ENCODE measurements at places on chromosomes 11 and 22. TPM values are rescaled to one million over a fixed set of nuclear protein-coding genes. Genes with fewer than 3 reads are reported as not detected.
A peak's percentile ranks its signal among the peaks of the same experiment; 100 is the strongest.

Gene MB
- not detected for total RNA-seq

Gene MAPK8IP1
- 10.8 TPM for total RNA-seq

Gene EXPH5
- total RNA-seq = 0.75 TPM

Gene SNX32
- total RNA-seq = 0.79 TPM

Gene MISFA
- total RNA-seq = 2.2 TPM

Gene OR52N5
- not detected for total RNA-seq

Gene SAA1
- total RNA-seq = not detected

Gene RTN4R
- total RNA-seq = 5.5 TPM

Gene GAL3ST3
- 1.8 TPM for total RNA-seq

Gene MPPED2
- total RNA-seq = not detected

Gene LSP1
- total RNA-seq = 7.4 TPM

Gene MPEG1
- not detected for total RNA-seq

Gene RBM7
- 27.4 TPM for total RNA-seq

Gene SLC17A6
- total RNA-seq = not detected

Gene KCNQ1
- not detected for total RNA-seq

GRCh38 chr11:100876815-100877520, 189.9 kb downstream of the ARHGAP42 start:
- DNase-seq = no peak

GRCh38 chr22:40147388-40148176, 30.1 kb upstream of the TNRC6B start:
- DNase-seq = no peak

GRCh38 chr22:29385748-29386147, 2.6 kb downstream of the AP1B1 start:
- DNase-seq = no peak

- DNase-seq = peak; percentile 40
Observed at GRCh38 chr11:62930157-62930556, 9.0 kb upstream of the CHRM1 start.

- no peak for DNase-seq
Observed at GRCh38 chr11:58998480-58999290, 59.4 kb downstream of the GLYATL1 start.

GRCh38 chr11:24934733-24935439, 438.0 kb downstream of the LUZP2 start:
- DNase-seq = no peak

GRCh38 chr11:18615628-18616392, 16.2 kb downstream of the MISFA start:
- no peak for DNase-seq

DNA sequence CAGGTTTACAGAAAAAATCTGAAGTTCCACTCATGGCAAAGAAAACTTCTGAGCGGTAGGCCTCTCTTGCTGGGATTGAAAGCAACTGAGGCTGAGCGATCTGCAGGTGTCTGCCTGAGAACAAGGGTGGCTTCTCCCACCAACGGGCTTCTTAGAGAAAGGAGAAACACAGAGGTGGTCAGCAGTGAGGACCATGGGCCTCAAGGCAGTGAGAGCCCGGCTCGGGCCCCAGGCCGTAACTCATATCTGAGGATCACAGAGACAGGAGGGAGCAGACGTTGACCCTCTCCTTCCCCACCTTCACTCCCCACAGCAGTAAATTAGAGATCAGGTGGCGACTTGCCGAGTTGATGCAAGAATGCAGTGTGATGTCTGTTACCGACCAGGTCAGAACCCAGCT, 50.9 kb upstream of the RTL6 start:
- DNase-seq = no peak

- DNase-seq = no peak
Observed at GRCh38 chr11:31243706-31244105, 125.8 kb downstream of the DCDC1 start.

- DNase-seq = no peak
Observed at GRCh38 chr11:95674657-95675358, 114.8 kb downstream of the FAM76B start.

- DNase-seq = no peak
Observed at GRCh38 chr11:115606498-115607220, 102.4 kb upstream of the CADM1 start.

DNA sequence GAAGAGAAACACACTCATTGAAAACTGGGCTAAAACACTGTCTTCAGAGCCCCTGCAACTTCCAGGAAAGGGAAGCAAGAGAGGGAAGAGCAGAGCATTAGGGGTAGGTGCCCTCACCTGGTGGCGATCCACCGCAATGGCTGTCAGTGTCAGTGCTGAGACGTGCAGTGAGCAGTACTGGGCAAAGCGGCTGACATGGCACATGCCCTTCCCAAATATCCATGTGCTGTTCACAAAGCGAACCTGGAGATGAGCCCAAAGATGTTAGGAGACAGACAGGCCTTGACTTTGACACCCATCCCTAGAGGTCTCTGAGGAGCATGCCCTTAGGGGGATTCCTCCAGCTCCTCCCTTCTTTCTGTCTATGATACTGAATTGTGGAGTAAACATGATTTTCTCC, 4.9 kb downstream of the GPR83 start:
- no peak for DNase-seq

DNA sequence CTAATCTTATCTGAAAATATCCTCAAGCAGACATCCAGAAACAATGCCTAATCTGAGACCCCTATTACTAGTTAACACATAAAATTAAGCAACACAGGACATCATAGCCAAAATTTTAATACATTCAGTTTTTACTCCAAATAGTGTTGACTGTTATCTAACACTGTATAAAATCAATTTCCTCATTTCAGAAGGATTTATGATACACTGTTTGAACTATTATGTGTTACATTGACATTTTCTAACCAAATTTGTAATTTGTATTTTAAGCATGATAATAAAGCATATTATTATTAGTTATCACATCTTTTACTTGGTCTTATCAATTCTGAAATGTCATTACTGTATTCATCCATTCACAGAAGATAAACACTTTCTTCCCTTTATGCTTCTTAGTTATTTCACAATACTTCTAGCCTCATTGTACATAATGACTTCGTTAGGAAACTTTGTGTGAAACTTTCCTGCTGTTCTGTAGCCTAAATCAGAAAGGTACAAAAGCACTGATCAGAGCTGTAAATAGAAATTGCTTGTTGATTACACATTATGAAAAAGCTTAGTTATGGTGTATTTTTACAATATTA, 1248.9 kb downstream of the JRKL start:
- DNase-seq = no peak

- no peak for DNase-seq
Observed at GRCh38 chr11:108223348-108224149, 682 bp downstream of the ATM start.

DNA sequence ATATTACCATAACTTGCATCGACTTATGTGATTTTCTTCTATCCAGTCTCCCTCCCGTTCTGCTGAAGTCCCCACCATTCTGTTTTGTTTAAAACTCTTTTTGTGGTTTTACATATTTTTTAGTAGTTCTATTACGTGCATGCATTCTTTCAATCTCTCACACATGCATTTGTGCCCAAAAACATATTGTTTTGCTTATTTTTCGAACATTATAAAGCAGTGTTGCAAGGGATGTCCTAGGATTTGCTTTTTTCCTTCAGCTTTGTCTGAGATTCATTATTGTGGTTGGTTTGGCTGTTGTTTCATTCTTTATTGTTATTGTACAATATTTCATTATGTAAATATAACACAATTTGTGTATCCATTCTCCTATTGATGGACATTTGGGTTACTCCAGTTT, 235.7 kb downstream of the DYNC2H1 start:
- DNase-seq = no peak

- no peak for DNase-seq
Observed at GRCh38 chr11:127564810-127565209, 564.2 kb upstream of the KIRREL3 start.

- peak; percentile 64 for DNase-seq
Observed at GRCh38 chr22:37178350-37179125, 9.5 kb downstream of the C1QTNF6 start.

GRCh38 chr22:30216710-30217109, 29.8 kb downstream of the LIF start:
- DNase-seq = no peak

DNA sequence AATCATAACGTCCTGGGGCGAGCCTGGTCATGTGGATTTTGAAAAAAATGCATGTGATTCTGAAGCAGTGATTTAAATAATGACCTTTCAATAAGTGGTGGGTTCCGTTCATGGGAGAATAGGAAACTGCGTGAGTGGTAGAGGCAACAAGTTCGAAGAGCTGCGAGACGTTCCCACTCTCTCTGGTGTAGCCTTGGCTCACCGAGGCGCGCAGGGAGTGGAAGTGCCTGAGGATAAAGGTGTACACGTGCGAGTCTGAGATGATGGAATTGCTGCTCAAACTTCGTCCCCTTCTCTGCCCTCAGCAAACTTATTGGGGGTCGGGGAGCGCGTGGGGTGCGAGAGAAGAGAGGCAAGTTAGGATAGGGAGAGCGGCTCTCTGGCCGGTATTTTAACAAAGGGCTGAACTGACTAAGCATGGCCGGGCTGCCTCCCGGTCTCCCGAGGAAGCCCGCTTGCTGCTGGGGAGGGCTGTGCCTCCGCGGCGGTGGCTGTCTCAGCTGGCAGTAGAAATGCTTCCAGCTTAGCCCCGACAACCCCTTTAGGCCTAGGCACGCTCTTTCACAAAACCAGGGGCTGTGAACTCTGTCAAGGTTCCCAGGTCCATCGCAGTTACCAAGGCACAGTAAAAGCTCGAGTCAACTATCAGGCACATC, 875 bp upstream of the STT3A start:
- no peak for DNase-seq

GRCh38 chr11:77057938-77058474, 8.8 kb upstream of the CAPN5 start:
- no peak for DNase-seq

DNA sequence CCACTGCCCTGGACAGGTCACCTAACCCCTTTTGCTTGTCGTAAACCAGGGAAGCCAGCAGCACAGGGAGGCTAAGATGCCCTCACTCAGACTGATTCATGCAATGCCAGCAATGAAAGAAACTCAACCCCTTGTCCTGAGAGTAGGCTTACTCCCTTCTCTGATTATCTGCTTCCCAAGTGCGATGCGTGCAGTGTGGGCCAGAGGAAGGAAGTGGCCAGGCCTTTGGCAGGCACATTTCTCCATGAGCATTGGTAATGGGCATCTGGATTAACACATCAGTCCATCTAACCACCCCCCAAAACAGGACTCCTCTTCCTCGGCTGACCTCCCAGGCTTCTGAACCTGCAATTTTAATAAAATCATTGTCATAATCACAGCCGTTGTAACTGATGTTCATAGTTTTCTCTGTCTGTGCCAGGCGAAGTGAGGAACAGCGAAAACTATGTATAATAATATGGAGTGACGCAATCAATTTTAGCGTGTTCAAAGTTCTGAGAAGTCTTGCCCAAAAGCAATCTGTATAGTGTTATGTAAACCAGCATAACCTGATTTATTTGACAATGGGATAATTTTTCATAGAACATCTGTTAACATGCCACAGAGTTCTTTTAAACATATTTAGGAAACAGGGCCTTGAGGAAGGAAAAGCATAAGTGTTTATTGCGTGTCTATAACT, 33.9 kb downstream of the TST start:
- no peak for DNase-seq

DNA sequence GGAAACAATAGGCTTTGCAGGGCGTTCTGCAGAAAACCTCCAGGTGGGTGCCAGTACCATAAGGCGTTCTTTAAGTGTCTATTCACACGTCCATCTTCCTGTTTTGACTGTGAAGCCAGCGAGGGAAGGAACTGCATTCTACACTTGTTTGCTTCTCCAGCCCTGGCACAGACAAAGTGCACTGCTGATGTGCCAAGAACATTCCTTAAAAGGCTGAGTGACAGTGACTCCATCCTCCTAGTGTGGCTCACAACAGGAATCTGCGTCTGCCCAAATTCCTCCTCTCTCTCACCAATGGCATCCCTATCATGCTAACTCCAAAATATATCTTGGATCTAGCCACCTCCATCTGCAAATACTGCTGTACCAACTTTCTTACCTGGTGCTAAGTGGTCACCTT, 407.4 kb upstream of the SYN3 start:
- no peak for DNase-seq

DNA sequence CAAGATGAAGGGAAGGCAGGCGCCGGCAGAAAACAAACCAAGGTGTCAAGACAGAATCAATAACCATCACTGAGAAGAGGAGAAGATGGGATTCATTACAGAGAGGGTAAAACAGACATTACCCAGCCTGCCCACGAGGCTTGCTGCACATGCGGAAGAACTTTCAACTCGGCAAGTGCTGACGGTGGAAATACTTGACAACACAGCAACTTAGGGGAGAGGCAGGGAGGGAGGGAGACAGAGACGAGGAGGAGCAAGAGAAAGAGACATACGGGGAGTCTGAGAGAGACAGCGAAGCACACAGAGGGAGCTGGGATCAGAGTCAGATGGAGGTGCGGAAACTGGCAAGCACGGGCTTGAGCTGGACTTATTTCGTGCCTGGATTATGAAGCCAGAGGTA, 129.3 kb upstream of the NECTIN1 start:
- DNase-seq = no peak

DNA sequence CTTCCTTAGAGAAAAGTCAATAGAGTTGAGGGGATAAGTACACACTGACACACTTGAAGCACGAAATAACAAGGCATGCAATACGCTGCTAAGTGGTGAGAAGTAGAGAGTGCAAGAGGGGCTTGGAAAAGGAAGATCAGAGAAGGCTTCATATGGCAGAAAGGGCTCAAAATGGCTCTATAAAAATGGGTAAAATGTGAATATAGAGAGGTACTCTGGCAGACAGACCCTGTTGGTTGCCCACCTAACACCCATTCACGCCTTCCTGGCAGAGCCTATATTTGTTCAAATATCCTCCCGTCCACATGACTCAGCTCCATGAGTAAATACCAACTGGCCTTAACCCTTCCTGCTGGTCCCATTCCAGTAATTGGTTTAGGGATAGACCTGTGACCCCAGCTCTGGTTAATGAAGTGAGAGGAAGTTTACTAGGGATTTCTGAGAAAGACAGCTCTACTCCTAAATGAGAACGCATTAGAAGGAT, 38.9 kb upstream of the CCDC34 start:
- no peak for DNase-seq

DNA sequence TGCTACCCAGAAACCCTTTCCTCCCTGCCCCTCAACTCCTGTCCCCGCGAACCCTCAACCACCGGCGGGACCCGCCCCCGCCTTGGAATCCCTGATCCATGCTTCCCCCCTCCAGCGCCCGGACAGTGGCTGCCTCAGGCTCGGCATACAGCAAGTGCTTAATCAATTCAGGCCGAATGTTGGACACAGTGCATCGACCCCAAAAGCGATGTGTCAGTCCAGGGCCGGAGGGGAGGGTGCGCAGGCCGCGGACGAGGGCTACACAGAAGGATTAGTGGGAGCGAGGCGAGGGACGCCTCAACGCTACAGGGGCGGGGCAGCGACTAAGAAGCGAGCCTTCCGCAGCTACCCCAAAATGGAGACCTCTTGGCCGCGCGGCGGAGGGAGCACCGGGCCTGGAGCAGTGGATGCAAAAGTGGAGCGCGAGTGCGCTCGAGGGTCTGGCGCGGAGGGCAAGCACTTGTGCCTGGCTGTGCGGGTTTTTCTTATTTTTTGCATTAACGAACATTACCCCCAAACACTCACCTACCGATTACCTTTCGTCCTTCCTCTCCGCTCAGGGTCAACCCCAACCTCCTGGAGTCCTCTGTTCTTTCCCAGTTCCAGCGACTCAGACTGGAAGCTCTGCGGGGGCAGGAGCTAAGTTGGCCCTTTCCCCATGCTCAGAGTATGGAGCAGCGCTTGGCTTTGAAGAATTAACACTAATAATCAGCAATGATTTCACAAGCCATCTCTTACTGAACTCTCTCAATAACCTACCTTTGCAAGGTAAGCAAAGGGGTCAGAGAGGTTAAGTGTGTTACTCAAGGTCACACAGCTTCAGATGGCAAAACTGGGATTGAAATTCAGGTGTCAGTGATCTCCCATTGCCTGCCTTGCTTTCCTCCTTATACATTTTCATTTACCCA, 30.0 kb upstream of the WNT11 start:
- peak; percentile 35 for DNase-seq

- no peak for DNase-seq
Observed at GRCh38 chr11:96986516-96986915, 596.7 kb downstream of the JRKL start.

All from chondrocyte (in vitro differentiated cells).